ENCODE measurements at places on chromosomes 5 and 9. TPM values are rescaled to one million over a fixed set of nuclear protein-coding genes. Genes with fewer than 3 reads are reported as not detected.
A peak's percentile ranks its signal among the peaks of the same experiment; 100 is the strongest.

The RAI14 gene
- total RNA-seq = 1.5 TPM

GRCh38 chr9:33852216-33852826 is 35.4 kb downstream of the UBE2R2 start:
- DNase-seq = peak; percentile 5

The IGFBPL1 gene
- not detected for total RNA-seq

- DNase-seq = no peak
Observed at GRCh38 chr9:95516734-95517558, at the start of gene PTCH1. Gene PTCH1, minus strand, starts transcription at chr9:95516971.

The PCDHB15 gene
- not detected for total RNA-seq

The MXD3 gene
- 11.8 TPM for total RNA-seq

The ADRA1B gene
- total RNA-seq = not detected

The FAM163B gene
- total RNA-seq = not detected

GRCh38 chr9:19630760-19631159 is 158.1 kb downstream of the SLC24A2 start:
- no peak for DNase-seq

The FTMT gene
- not detected for total RNA-seq

DNA sequence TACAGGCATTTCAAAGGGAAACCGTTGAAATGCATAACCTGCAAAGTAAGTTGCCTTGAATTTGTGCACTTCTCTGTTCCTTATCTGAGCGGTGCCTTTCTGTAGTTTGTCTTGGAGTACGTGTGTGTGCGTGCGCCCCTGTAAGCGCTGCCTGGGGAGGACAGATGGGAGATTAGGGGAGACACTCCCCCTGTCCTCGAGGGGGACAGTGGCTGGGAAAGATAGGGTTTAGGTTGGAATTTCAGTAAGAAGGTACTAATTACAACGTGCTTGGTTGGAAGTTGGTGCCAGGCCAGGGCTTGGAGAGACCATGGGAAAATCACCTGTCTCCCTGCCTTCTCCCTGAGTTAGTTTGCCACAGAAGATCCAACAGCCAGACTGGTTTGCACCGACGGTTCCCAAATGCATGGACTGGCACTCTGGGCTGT is 73.2 kb downstream of the PIK3R1 start:
- DNase-seq = no peak

DNA sequence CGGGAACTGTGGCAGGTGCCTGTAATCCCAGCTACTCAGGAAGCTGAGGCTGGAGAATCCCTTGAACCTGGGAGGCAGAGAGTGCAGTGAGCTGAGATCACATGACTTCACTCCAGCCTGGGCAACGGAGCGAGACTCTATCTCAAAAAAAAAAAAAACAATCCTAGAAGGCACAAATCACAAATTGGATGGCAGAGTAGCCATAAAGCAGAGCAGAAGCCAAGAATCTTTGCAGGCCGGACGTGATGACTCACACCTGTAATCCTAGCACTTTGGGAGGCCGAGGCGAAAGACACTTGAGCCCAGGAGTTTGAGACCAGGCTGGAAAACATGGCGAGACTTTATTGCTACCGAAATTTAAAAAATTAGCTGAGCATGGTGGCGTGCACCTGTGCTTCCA is 9.2 kb upstream of the FUBP3 start:
- DNase-seq = no peak

DNA sequence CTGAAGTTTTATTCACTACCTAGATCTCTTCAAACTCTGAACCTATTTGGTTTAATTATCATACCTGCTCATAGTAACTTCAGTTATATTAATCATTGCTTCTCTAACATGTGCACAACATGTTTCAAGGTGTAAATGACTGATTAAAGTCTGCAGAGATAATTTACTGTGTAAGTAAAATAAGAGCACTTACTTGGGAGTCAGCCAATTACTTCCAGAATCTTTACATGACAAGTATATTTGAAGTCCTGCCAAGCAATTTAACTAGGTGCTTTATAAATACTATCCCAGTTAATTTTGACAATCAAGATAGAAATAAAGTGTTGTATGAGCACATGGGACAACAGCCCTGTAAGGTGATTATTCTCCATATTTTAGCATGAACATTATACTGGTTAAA is 109.9 kb downstream of the RFX3 start:
- DNase-seq = no peak

GRCh38 chr5:133613743-133614142 is 1.4 kb upstream of the FSTL4 start:
- DNase-seq = no peak

The PIK3R1 gene
- 43.3 TPM for total RNA-seq

The INSL4 gene
- total RNA-seq = not detected

GRCh38 chr9:125759764-125760129 is 12.6 kb downstream of the PBX3 start:
- DNase-seq = no peak

The TSSK1B gene
- total RNA-seq = not detected

- DNase-seq = no peak
Observed at GRCh38 chr5:35185518-35185917, 44.8 kb downstream of the PRLR start.

DNA sequence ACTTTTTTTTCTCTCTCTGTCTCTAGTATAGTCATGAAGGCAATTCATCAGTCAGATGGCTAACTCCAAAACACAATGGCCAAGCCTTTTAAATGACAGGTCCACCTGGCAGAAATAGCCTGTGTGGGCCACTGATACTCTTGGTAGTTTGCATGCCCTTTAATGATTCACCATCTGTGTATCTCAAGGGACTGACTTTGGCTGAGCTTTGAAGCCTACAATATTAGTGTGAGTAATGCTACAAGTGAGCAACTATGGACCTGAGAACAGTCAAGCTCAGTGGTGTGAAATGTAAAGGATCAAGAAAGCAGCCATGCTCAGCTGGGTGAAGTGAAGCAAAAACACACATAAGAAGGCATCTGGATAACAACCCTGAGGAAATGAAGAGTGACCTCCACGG is 506.9 kb downstream of the TLE1 start:
- DNase-seq = no peak

GRCh38 chr9:93536874-93537273 is 39.5 kb upstream of the PHF2 start:
- no peak for DNase-seq

DNA sequence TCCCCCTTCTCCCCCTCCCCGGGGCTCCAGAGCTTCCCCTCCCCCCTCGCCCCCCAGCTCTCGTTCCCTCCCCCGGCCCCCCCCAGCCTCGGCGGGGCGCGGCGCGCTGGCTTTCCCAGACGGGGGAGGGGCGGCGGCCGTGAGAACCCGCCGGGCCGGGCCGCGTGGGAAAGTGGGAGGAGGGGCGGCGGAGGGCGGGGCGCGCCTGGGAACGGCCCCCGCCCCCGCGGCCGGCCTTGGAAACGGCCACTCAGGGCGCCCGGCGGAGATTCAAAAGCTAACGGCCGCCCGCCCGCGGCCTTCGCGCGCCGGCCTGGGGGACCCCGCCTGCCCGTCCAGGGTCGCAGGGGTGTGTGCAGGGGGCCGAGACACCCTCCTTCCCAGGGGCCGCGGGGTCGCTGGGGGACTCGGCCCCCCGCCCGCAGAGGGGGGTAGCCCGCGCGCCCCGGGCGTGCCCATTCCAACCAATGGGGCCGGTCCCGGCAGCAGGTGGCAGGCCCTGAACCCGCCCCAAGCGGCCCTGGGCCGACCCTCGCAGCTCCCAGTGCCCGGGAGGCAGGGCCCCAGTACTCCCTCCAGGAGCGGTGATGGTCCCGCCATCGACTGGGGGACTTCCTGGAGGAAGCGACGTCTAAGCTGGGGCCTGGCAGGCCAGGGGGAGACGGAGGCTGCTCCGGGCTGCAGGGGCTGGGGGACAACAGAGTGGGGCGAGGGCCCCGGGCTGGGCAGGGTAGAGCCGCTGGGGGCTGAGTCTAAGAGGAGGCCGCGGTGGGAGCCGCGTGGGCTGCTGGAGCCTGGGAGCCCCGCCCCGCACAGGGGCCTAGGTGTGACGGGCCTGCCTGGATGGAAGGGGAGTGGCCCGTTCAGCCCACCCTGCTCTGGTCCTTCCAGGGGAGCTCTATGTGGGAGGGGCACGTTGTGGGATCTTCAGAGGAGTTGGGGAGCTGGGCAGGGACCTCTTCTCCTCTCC is 14.2 kb upstream of the NRARP start:
- DNase-seq = no peak

The CETN3 gene
- 39.8 TPM for total RNA-seq

DNA sequence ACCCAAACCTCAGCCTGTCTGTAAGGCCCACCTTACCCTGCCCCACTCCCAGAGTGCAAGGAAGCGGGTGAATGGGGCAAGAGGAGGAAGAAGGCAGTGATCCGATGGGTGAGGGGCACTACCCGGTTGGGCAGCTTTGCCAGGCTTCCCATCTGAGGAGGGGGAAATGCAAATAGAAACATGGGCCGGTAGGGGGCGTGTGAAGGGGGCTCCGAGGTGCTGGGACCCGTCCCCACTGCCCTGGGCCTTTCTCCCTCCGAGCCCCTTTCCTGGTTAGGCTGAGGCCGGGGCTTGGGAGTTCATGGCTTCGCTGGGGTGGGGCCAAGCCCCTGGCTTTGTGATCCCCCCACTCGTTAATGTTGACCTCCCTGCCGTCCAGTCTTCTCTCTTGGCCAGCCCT is 23.6 kb upstream of the MYORG start:
- no peak for DNase-seq
